Activated CD4-positive, CD25-positive, alpha-beta regulatory T cell (primary cell): ENCODE measurements at places on chromosomes 12 and 14.

- DNase-seq: no peak
Observed at GRCh38 chr12:30002677-30003076, 218.9 kb upstream of the TMTC1 start.

GRCh38 chr12:51972422-51972812 lies 20.9 kb downstream of the ACVR1B start:
- DNase-seq: no peak

- DNase-seq: no peak
Observed at GRCh38 chr12:131950182-131950913, 606 bp downstream of the EP400 start.

DNA sequence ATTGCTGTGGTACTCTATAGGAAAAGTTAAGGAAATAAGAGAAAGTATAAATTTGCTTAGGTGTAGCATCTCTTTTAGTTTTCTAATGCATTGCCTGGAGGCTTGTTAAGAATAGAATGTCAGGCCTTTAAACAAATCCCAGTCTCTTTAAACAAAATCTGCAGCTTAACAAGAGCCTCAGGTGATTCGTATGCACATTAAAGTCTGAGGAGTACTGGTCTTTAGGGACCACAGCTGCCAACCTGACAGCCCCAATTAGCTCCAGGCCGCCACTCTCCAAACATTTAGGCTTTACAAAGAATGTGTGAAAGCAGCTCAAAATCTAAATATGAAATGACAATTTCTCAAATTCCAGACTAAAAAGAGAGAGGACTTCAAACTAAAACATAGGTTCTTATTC lies 35.7 kb downstream of the PAWR start:
- DNase-seq: no peak

GRCh38 chr14:70881549-70882177 lies 25.6 kb upstream of the PCNX1 start:
- no peak for DNase-seq

DNA sequence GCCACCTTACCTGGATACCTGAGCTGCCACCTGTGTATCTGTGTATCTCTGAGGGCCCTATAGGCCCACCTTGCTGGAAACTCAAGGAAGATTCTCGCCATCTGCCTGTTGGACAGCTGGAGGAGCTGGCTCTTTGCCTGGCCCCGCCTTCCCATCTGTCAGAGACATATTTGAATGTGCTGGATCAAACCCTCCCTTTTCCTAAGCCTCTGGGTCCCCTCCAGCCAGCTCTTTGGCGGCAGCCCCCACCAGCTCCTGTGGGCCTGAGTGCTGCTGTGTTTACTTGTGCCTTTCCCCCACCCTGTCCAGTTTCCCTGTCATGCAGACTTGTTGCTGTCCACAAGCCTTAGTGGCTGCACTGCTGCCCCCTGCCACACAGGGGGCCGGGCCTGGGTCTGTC lies 55.9 kb upstream of the SRSF5 start:
- DNase-seq: no peak

GRCh38 chr12:93572712-93573551 lies 457 bp downstream of the SOCS2 start:
- peak; percentile 7 for DNase-seq

GRCh38 chr12:5513406-5513805 lies 81.5 kb downstream of the NTF3 start:
- DNase-seq: no peak

- no peak for DNase-seq
Observed at GRCh38 chr12:28446031-28446430, 255.8 kb downstream of the CCDC91 start.

DNA sequence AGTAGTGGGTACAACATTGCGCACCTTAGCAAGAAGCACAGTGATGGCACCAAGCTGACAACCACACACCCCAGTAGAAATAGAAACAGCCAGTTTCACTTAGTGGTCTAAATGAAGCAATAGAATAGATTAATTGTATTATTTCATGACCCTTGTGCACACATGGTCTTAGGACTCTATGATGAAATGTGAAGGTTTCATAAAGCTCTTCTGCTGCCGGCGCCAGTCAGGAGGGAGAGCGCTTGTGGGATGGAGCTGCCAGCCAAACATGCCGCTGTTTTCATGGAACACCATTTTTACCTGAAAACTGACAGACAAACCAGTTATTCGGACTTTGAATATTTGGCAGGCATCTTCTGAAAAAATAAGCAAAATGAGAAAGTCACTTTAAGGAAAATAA lies 100.0 kb downstream of the PPP2R5C start:
- DNase-seq: no peak

DNA sequence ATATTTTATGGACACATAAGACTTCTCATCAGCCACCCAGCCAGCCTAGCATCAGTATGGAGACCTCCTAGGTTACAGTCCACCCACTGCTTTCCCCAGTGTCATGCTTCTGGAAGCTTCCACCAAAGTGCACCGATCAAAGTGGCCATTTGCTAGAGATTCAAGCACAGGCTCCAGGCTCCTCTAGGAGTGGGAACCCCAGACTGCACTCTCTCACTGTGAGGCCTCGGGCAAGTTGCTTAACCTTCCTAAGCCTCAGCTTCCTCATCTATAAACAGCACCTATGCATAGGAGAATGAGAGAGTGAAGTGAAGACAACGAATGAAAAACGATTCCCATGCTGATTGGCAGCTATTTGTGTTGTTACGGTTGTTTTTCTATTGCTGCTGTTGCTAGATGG lies 94.4 kb downstream of the DICER1 start:
- DNase-seq: no peak

DNA sequence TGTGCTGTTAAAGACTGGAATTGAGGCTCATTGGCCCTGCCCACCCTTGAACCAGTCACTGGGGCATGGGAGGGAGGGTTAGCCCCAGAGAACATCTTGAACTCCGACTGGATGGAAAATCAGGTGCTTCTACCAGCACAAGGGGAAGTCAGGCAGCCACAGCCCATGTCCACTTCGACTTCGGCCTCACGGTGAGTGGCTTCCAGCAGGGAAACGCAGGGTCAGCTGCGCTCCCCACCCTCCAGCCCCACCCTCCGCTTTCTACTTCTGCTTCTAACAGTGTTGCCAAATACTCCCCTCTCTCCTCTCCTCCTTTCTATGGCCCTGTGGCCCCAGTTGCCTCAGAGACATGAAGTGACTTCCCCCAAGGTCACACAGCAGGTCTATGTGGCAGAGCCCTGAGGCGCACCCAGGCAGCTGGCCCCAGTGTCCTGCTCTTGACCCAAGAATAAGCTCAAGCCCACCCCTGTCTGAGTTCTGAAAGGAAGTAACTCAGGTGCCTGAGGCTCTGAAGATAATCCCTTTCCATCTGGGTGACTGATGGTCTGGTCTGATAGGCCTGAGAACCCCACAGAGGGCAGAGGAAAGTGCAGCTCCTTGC lies 11.9 kb upstream of the SH2B3 start:
- no peak for DNase-seq

DNA sequence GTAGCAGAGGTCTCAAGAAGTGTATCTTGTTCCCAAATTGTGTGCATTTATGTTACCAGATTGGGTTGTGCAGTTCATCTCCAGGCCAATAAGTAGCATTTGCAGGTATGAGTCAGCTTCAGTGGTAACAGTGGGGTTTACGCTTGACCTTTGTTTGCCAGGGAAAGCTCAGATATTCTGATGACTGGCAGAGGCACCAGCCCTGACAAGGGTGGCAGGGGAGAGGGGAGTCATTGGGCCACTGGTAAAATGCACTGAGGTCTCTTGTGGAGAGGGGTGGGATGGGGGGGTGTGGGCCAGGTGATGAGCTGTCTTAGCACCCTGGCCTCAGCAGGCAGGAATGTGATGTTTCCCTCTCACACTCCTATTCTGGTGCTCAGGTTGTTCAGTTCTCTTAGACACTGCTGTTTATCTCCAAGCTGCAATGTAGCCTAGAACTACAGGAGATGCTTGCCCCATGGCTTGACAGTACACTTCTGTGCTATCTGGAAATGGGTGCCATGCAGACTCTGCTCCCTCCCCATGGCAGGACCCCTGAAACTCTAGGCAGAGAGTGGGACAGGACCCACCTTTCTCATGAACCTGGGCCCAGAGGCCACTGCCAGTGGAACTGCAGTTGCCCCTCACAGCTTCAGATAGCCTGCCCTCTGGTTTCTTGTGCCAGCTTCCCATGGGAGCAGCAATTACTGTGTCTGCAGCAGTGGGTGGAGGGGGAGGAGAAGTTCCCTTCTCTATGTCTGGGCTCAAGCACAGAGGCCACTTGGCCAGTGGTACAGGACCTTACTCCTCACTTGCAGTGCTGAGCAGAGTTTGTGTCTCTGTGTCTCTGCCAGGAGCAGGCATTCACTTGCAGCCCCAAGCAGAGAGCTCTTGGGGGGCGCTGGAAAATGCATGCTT lies 31.9 kb downstream of the USP15 start:
- no peak for DNase-seq

DNA sequence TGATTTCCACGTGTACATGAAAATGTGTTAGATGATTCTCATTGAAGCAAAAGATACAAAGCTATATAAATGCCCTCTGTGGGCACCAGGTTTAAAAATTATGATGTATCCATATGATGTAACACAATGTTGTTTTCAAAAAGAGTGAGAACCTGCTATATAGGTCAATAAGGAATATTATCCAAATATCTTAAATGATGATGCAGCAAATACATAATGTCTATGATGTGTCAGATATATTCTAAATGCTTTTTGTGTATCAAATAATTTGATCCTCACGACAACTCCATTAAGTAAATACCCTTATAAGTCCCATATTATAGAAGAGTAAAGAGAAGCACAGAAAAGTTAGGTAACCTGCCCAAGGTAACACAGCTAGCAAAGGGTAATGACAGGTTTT lies 393.0 kb upstream of the DCN start:
- no peak for DNase-seq

DNA sequence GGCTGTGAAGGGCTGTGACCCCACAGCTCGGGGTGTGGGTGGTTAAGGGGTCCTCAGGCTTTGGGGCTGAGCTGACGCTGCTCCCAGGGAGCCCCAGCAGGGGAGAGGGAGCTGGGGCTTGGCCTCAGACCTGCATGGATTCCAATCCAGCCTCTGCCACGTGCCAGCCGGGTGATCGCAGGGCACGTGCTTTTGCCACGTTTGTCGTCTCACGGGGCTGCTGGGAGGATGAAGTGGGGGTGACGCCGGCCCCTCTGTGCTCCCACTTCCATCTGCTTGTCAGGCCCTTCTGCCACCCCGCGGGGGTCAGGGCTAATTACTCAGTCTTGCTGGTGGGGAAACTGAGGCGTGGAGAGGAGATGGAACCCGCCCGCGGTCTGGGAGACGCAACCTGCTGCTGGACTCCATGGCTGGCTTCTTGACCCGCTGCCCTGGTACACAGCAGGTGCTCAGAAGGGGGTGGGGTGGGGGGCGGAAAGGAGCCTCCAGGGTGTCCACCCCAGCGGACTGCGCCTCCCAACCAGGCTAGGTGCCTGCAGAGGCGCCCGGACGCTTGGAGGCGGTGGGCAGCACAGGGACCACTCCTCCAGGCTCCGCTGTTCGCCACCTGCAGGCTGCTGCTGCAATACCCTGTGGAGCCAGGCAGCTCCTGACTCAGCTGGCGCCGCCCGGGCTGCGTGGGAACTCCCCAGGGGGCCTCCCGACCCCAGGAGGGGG lies 36.4 kb upstream of the PRIMA1 start:
- no peak for DNase-seq

- DNase-seq: no peak
Observed at GRCh38 chr14:95389471-95390011, 69.8 kb upstream of the CLMN start.

GRCh38 chr12:65308006-65308405 lies 29.5 kb downstream of the MSRB3 start:
- no peak for DNase-seq

DNA sequence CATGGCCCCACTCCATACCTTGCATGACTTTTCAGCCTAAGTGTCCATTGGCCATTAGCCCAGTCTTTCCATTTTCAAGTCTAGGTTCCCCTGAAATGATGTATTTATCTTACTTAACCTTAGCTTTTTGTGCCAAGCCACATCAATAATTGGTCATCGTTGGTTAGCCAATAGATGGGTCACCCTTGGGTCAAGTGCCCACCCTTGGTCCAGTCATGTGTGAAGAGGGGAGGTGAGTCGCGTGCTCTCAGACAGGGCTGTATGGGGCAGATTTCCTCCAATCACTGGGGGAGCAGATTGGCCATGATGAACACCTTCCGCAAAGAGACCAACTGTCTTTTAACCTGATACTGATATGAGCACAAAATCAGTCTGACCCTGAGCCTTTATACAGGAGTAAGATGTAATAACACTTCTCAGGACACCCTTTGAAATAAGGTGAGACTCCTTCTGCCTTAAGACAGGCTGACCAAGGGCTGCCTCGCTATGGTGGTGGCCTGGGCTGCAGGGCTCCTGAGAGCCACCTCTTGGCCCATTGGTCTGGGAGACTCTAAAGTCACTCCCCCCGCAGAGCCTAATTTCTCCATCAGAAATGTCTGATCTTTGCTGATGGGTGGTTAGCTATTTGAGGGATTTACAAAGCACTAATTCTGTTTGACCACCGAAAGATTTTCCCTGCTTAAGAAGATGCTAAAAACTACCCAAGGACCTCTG lies 143.2 kb downstream of the ZFP36L1 start:
- DNase-seq: no peak

GRCh38 chr12:51189790-51190355 lies 16.9 kb upstream of the TFCP2 start:
- DNase-seq: no peak

GRCh38 chr12:89215196-89215595 lies 137.1 kb downstream of the DUSP6 start:
- no peak for DNase-seq

GRCh38 chr12:12010277-12011039 lies 60.3 kb upstream of the BCL2L14 start:
- no peak for DNase-seq

DNA sequence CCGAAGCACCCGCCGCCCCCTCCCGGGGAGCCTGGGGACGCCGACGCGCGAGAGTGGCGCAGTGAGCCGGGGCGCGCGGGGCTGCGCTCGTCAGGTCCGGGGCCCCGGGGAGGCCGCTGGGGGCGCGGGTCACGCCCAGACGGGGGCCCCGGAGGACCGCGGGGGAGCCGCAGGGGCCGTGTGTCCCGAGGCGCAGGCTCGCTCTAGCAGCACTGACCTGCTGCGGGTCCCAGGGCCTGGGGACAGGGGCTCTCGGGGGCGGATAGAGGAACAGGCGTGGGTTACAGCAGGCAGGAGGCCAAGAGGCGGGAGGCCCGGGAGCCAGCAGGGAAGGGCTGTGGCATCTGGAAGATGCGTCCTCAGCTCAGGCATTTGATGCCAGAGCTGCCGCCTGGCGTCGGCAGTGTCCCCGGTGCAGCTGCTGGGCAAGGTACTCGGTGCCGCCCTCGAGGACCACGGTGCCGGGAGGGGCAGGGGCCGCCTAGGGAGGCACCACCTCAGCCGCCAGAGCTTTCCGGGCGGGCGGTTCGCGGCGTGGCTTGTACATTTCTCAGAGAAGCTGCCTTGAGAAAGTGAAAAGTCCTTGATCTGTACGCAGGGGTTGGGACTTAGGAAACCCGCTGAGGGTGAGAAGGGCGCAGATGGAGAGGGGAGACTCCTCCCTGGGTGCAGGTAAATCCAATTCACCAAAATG lies 1.2 kb downstream of the WNT5B start:
- no peak for DNase-seq

GRCh38 chr14:63438065-63438757 lies 105.0 kb downstream of the PPP2R5E start:
- DNase-seq: no peak
